Activated naive CD8-positive, alpha-beta T cell treated with anti-CD3 and anti-CD28 coated beads for 36 hours (primary cell): ENCODE measurements at places on chromosomes 7 and 10. TPM values are rescaled to one million over a fixed set of nuclear protein-coding genes. Genes with fewer than 3 reads are reported as not detected.

DNA sequence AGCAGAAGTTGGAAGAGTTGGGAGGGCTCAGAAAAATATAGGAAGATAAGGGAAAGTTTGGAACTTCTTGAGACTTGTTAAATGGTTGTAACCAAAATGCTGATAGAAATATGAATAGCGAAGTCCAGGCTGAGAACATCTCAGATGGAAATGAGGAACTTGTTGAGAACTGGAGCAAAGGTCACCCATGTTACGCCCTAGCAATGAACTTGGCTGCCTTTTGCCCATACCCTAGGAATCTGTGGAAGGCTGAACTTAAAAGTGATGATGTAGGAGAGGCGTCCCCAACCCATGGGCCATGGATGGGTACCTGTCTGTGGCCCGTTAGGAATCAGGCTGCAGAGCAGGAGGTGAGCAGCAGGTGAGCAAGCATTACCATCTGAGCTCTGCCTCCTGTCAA, 347.8 kb downstream of the ARL4A start:
- no peak overlapping the region for H3K4me3 ChIP-seq
- no peaks in the 10 kb centered on the region for H3K36me3 ChIP-seq
- no peak overlapping the region for H3K27ac ChIP-seq
- no peaks in the 10 kb centered on the region for H3K4me1 ChIP-seq
- DNase-seq, result no peak

GRCh38 chr10:8600192-8600591, 545.7 kb downstream of the GATA3 start:
- no peak for DNase-seq
- H3K4me1 ChIP-seq, result no peaks in the 10 kb centered on the region
- no peak overlapping the region for H3K4me3 ChIP-seq

DNA sequence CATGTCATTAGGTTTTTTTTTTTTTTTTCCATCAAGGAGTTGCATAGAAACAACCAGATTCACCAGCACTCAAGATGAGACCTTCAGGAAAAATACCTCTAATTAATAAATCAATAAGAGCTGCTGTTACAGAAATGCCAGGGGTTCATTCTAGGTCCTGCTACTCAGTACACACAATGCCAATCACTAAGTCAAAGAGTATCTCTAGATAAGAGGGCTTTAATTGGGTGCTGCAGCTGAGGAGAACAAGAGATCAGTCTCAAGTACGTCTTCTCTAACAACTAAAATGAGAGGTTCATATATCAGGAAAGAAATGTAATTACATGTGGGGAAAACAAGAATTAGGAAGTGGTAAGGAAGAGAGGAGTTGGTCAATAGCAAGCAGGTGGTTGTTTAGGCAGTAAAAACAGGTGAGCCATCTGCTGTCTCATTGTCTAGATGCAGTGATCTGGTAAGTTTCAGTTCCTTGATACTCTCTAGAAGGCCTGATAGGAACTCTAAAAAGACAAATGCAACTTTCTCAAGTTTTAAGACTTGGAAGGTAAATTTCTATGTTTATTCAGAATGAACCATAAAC, 272.9 kb upstream of the ZWINT start:
- peaks cover 2% of the 10 kb centered on the region for H3K4me1 ChIP-seq
- H3K27me3 ChIP-seq, result no peaks in the 10 kb centered on the region
- no peak overlapping the region for H3K4me3 ChIP-seq
- no peak for DNase-seq
- H3K36me3 ChIP-seq, result no peaks in the 10 kb centered on the region

DNA sequence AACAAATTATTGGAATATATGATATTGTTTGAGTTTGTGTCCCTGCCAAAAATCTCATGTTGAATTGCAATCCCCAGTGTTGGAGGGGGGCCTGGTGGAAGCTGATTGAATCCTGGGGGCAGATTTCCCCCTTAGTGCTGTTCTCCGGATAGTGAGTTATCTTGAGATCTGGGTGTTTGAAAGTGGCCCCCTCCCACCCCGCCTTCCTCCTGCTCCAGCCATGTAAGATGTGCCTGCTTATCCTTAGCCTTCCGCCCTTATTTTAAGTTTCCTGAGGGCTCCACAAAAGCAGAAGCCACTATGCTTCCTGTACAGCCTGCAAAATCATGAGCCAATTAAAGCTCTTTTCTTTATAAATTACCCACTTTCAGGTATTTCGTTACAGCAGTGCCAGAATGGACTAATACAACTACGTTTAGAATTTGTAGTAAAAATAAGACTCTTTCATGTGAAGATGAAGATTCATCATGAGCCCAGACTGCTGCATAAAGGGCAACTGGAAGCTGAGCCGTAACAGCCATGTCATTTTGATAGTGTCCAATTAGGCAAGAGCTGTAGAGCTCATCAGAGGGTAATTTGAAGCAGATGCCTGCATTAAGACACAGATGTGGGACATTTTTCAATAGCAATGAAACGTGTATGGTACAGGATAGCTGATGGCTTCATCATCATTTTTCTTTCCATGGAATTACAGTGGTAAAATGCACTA, 1007.2 kb downstream of the REEP3 start:
- no peaks in the 10 kb centered on the region for H3K4me1 ChIP-seq
- H3K27ac ChIP-seq, result no peak overlapping the region
- DNase-seq, result no peak
- no peaks in the 10 kb centered on the region for H3K27me3 ChIP-seq
- H3K36me3 ChIP-seq, result no peaks in the 10 kb centered on the region
- no peak overlapping the region for H3K4me3 ChIP-seq

GRCh38 chr10:5550621-5551530, 26.1 kb downstream of the CALML3 start:
- no peak overlapping the region for H3K4me3 ChIP-seq
- H3K27ac ChIP-seq, result no peak overlapping the region
- no peak for DNase-seq

Gene ACTL6B
- total RNA-seq, result not detected

Gene KLHDC10
- total RNA-seq, result 15.3 TPM
